ENCODE measurements at places on chromosomes 12 and 14.

GRCh38 chr12:114213055-114213581 is 192.8 kb downstream of the TBX5 start:
- no peak for DNase-seq

GRCh38 chr12:88918161-88918560 is 337.9 kb upstream of the KITLG start:
- no peak for DNase-seq

- no peak for DNase-seq
Observed at GRCh38 chr12:52418576-52419110, 12.5 kb upstream of the KRT82 start.

- DNase-seq, result no peak
Observed at GRCh38 chr14:77549451-77549850, 50.8 kb upstream of the ISM2 start.

All from left colon (tissue), 2 donors.